ENCODE measurements at places on chromosomes 5 and 9. TPM values are rescaled to one million over a fixed set of nuclear protein-coding genes. Genes with fewer than 3 reads are reported as not detected.

DNA sequence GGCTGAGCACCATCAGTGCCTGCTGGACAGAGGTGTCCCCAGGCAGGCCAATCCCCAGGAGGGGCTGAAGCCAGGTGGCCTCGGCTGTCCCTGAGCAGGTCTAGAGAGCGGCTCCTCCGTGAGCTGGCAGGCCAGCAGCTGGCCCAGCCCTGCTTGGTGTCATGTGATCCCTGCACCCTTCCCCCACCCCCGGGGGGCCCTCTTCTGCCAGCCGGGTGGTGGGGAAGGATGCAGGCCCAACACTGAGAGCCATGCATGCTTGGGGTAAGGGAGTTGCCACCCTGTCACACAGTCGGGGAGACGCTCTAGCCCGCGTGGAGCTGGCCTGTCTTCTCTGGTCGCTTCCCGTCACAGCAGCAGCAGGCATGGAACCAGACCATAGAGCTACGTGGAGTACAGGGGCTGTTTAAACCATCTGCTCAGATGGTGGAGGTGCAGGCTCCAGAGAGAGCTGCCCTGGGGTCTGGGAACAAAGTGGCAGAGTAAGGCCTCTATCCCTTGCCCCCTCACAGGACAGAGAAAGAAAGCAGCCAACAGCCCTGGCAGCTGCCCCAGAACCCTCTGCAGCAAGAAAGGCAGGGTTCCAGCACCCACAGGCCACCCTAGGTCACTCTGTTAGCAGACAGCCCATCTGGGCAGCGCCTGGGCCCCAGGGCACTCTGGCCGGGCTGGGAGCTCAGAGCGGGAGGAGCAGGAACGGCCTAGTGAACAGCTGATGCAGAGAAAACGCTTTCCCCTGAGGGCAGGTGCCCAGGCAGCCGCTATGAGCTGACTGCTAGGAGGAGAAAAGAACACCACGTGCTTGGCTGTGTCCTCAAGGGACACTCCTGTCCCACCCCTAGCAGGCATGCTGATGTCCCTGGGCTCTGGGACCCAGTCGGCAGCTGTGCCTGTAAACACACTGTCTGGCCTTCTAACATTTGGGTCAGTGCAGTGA is 6.8 kb downstream of the RALGDS start:
- DNase-seq, result no peak

FNIP1 gene
- polyA plus RNA-seq, result 13.8 TPM

DNA sequence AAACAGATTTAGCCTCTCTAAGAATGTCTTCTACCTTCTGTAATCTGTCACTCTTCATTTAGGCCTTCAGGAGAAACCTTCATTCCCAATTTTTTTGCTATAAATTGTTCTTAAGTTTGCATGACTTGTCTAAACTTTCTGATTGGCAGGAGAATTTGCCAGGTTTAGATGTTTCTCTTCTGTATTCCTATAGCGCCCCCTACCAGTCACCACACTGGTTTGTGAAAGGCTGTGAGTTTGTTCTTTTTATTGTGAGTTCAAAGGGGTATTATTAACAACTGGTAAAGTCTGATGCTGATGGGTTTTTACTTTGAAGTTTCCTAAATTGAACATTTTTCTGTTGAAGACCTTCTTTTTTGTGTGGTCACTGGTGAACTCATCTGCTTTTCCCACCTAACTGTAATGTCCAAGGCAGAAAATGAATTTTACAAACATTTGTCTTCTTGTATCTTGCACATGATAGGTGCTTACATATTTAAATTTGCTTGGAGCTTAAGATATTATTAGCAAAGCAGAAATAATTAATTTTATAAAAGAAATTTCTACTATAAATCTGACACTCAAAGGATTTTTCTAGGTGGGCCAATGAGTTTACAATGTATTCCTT is 18.4 kb upstream of the F2RL2 start:
- peak; percentile 53 for DNase-seq

- DNase-seq, result no peak
Observed at GRCh38 chr9:136643596-136644342, 18.9 kb upstream of the EGFL7 start.

DNA sequence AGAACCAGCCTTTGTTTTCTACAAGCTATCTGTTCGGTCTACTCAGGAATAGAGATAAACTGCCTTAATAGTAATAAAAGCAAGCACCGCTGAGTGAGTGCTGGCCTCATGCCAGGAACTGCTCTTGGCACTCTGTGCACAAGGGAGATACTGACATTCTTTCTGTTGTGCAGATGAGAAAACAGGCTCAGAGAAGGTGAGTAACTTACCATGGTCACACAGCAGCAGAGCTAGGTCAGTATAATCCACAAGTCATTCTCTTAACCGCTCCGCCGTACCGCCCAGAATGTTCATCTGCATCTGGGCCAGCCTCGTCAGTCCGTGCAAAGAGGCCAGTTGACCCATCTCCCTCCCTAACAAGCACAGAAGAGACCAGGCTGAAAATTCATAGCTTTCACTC is 27.4 kb downstream of the QRFP start:
- DNase-seq, result no peak

DNA sequence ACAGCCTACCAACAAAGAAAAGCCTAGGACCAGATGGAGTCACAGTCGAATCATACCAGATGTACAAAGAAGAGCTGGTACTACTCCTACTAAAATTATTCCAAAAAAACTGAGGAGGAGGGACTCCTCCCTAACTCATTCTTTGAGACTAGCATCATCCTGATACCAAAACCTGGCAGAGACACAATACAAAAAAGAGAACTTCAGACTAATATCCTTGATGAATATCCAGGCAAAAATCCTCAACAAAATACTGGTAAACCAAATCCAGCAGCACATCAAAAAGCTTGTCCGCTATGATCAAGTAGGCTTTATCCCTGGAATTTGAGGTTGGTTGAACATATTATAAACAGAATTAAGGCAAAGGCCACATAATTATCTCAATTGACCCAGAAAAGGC is 900.4 kb upstream of the ARRDC3 start:
- DNase-seq, result no peak

- DNase-seq, result no peak
Observed at GRCh38 chr5:142143878-142144277, 35.3 kb downstream of the NDFIP1 start.

GRCh38 chr9:68678430-68678829 is 26.6 kb upstream of the PIP5K1B start:
- no peak for DNase-seq

MYORG gene
- polyA plus RNA-seq, result 8.9 TPM

FOXD4 gene
- 0.62 TPM for polyA plus RNA-seq

DNA sequence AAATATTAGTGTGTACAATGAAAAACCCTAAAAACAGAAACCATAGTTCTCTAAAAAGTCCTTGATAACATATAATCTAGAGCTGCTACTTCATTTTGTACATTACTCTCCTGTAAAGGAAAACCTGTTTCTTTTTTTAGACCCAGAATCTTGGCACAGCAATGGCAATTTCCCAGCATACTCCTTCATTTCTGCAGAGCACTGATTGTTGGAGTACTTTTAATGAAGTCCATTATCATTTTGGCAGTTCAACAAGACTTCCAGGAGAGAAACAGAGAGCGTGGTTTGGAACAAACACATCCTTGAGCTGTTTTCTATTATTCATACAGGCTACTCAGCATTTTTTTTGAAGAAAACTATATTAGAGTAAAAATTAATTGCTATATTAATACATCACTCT is 22.7 kb upstream of the MROH2B start:
- no peak for DNase-seq

GRCh38 chr5:105695941-105696340 is 1974.8 kb downstream of the EFNA5 start:
- DNase-seq, result no peak

DNA sequence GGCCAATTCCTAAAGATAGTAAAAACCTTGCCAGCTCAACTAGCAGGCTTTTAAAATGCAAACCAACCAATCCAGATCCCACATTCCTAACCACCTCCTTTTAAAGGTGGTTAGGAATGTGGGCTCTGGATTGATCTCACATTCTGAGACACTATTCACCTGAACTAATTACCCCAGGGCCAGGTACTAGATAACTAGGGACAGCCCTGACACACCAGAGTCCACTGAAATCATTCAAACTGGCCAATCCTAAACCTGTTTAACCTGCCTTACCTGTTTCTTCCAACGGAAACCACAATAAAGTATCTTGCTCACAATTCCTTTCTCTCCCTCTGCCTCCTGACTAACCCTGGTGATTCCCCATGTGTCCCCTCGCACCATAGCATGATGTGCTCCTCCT is 168.3 kb upstream of the DMAC1 start:
- DNase-seq, result no peak

SLC23A1 gene
- polyA plus RNA-seq, result 21.7 TPM

NOL8 gene
- polyA plus RNA-seq, result 48.8 TPM

SLC6A18 gene
- 4.6 TPM for polyA plus RNA-seq

FGF18 gene
- 0.42 TPM for polyA plus RNA-seq

- DNase-seq, result no peak
Observed at GRCh38 chr9:4393806-4394523, 94.1 kb upstream of the GLIS3 start.

DNA sequence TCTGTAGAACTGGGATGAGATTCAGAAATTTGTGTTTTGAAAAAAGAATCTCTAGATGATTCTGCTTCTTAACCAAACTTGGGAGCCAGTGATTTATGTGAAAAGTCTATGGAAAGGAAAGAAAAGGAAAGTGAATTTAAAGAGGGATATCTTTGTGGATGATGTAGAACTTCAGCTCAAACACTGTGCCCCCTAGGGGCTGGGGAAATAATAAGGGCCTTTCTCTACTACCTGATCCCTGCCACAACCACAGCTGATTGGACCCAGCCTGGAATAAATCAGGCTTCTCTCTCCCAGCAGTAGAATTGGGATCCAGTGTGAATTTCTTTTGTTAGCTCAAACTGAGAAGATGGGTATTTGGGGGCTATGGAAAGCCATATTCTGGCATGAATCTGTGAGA is 155.0 kb downstream of the PRELID2 start:
- DNase-seq, result no peak

PFN3 gene
- polyA plus RNA-seq, result 7.4 TPM

GRCh38 chr5:75053054-75053303 is 621 bp upstream of the GCNT4 start:
- no peak for DNase-seq

GRCh38 chr9:135805422-135806022 is 101.8 kb downstream of the CAMSAP1 start:
- no peak for DNase-seq

DNA sequence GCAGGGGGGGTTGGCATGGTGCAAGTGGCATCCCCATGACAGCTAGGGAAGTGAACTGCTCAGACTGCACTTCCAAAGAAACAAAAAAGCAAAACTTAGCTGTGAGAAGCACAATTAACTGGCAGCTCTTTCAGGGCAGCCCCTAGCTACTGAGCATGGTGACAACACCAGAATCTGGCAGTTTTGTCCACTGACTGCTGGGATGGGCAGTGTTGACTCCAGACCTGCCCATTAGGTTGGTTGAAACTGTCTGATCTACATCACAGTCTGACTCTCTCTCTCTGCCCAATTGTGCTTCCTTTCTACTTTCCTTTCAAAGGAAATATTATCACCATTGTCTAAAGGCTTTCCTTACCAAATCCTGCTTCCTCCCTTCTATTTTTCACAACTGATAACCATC is 12.5 kb upstream of the RAD23B start:
- DNase-seq, result no peak

DNA sequence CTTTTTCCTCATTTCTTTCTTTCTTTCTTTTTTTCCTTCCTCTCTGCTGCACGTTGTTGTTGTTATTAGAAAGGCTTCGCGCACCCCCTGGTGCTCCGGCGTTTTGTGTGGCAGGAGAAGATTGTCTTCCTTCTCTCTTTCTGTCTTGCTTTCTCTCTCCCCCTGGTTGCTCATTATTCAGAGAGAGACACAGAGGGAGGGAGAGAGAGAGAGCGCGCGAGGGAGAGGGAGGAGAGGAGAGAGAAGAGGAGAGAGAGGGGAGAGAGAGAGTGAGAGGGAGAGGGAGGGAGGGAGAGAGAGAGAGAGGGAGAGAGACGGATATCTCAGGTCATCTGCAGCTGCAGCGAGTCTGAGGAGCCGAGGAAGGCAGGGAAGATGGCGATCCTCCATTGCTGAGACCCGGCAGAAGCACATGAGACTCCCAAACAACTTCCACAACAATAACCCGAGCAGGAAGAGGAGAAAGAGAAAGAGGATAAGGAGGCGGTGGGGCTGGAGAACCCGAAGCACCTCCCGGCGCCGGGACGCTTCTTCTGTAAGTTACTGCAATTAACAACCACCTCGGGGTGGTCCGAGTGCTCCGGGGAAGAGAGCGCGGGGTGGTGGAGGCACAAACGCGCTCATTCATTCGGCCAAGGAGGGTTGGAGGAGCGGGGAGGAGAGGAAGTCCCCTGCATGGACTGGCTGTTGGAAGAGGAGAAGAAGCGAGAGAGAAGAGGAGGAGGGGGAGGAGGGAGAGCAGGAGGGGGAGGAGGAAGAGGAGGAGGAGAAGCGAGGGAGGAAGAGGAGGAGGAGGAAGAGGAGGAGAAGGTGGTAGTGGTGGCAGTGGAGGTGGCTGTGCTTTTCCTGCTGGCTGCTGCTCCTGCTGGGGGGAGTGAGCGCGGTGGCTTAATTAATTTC is at the start of gene ZNF462:
TSS of gene ZNF462 (plus strand) at position 346 of the 900 bp plus-strand sequence. CDS start 60,218 bp downstream, outside the sequence.
- peak; percentile 69 for DNase-seq

GRCh38 chr5:14406554-14406849 is 175.1 kb upstream of the OTULINL start:
- DNase-seq, result no peak

Data from renal cortex interstitium (tissue), 15 donors.